ENCODE measurements at places on chromosomes 2 and 18.
A peak's percentile ranks its signal among the peaks of the same experiment; 100 is the strongest.

DNA sequence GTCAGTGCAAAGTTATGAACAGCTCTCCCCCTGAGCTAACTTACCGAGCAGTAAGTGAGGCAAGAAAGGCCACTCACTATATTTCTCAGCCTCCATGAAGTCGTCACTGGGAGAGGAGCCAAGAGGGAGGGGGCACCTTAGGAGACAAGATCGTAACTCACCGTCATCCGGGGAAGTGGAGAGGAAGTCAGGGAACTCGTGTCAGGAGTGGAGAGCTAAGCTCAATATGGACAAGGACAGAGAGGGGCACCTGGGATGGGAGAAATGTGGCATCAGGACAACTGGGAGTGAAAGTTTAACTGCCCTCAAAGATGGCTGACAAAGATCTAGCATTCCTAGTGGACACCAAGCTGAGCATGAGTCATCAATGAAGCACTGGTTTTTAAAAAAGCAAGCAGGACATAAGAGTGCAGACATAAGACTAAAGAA lies 37.1 kb downstream of the BCL11A start:
- DNase-seq, result no peak
- no peaks in the 10 kb centered on the region for H3K4me1 ChIP-seq
- H3K36me3 ChIP-seq, result no peaks in the 10 kb centered on the region

GRCh38 chr2:74327199-74327598 lies 16.0 kb downstream of the SLC4A5 start:
- no peaks in the 10 kb centered on the region for H3K4me1 ChIP-seq
- no peak for DNase-seq
- H3K36me3 ChIP-seq, result no peaks in the 10 kb centered on the region
- H3K27me3 ChIP-seq, result peaks cover 14% of the 10 kb centered on the region

GRCh38 chr2:11406958-11407381 lies 59.0 kb downstream of the E2F6 start:
- H3K27ac ChIP-seq, result no peak overlapping the region
- no peaks in the 10 kb centered on the region for H3K36me3 ChIP-seq
- no peak overlapping the region for H3K4me3 ChIP-seq
- H3K4me1 ChIP-seq, result peaks cover 6% of the 10 kb centered on the region
- no peak for DNase-seq

DNA sequence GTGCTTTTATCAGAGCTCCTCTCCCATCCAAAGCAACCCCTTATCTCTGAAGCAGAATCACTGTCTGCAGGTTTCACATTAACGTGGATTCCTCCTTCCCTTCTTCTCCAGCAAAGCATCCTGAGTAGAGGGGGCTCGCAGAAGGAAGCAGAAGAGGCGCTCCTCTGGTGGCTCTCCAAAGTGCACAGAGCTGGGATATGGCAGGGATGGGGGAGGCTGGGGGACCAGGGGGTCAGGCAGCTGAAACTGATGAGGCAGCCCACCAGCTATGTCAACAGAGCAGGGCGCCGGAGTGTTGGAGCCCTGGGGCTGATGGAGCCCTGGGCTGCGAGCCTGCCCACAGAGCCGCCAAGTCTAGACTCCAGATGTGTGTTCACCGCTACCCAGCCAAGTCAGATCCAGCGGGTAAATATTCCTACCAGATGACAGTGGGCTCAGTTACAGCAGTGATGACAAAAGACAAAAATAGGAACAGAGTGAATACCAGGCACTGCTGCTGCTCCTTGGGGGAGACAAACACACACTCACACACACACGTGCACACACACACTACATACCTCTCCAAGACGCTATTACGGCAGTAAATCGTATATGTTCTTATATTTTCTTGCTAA lies 678.3 kb upstream of the ID2 start:
- no peaks in the 10 kb centered on the region for H3K27me3 ChIP-seq
- no peak overlapping the region for H3K4me3 ChIP-seq
- H3K4me1 ChIP-seq, result no peaks in the 10 kb centered on the region
- no peak for DNase-seq
- H3K27ac ChIP-seq, result no peak overlapping the region
- H3K36me3 ChIP-seq, result no peaks in the 10 kb centered on the region

GRCh38 chr2:29644949-29645348 lies 276.4 kb downstream of the ALK start:
- no peak overlapping the region for H3K27ac ChIP-seq
- no peaks in the 10 kb centered on the region for H3K27me3 ChIP-seq
- DNase-seq, result no peak
- H3K36me3 ChIP-seq, result no peaks in the 10 kb centered on the region
- no peak overlapping the region for H3K4me3 ChIP-seq
- no peaks in the 10 kb centered on the region for H3K4me1 ChIP-seq

GRCh38 chr2:218727502-218728165 lies 17.0 kb downstream of the TTLL4 start:
- DNase-seq, result peak; percentile 18
- peaks cover 15% of the 10 kb centered on the region for H3K4me1 ChIP-seq
- H3K4me3 ChIP-seq, result no peak overlapping the region
- no peaks in the 10 kb centered on the region for H3K27me3 ChIP-seq
- no peak overlapping the region for H3K27ac ChIP-seq

GRCh38 chr2:2057125-2057721 lies 273.9 kb downstream of the MYT1L start:
- H3K36me3 ChIP-seq, result no peaks in the 10 kb centered on the region
- no peak overlapping the region for H3K27ac ChIP-seq
- H3K4me1 ChIP-seq, result no peaks in the 10 kb centered on the region
- H3K4me3 ChIP-seq, result no peak overlapping the region
- H3K27me3 ChIP-seq, result no peaks in the 10 kb centered on the region
- DNase-seq, result peak; percentile 1

DNA sequence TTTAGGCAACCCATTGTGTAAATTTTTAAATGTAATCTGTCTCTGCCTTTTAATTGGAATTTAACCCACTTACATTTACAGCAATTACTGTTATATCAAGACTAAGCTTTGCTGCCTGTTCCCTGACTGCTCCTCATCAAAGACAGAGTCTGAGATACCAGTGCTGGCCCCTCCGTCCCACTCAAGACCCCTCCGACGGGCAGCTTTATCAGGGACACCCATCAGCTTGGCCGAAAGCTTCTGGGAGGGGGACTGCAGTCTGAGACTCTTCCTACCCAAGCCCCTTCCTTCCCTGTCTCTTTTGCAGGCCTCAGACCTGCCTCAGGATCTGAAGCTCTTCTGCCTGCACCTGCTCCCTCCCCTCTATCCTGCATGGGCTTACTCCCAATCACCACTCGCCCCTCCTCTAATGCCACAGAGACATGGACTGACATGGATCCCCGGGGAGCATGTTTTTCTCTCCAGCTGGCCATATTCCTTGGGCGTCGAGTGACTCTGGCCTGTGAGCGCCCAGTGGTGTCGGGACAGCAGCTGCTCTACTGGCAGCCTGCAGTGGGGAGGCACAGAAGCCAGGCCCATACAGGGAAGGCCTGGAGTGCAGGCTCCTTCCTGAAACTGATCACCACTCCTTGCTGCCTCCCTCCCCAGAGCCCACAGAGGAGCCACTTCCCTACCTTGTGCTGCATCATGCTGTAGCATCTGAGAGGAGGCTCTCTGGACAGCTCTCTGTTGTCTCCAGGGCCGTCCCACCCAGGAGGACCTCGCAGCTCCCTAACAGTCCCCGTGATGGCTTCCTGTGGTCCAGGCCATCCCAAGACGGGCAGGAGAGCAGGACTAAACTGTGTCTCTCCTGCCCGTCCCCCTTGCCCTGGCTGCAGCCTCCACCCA lies 3.7 kb upstream of the KIF1A start:
- H3K27ac ChIP-seq, result no peak overlapping the region
- DNase-seq, result no peak
- H3K27me3 ChIP-seq, result peaks cover 58% of the 10 kb centered on the region
- no peaks in the 10 kb centered on the region for H3K4me1 ChIP-seq

GRCh38 chr2:222922019-222922800 lies 61.4 kb downstream of the ACSL3 start:
- H3K4me3 ChIP-seq, result no peak overlapping the region
- H3K27ac ChIP-seq, result no peak overlapping the region
- H3K4me1 ChIP-seq, result peaks cover 15% of the 10 kb centered on the region
- peaks cover 2% of the 10 kb centered on the region for H3K36me3 ChIP-seq
- no peak for DNase-seq

DNA sequence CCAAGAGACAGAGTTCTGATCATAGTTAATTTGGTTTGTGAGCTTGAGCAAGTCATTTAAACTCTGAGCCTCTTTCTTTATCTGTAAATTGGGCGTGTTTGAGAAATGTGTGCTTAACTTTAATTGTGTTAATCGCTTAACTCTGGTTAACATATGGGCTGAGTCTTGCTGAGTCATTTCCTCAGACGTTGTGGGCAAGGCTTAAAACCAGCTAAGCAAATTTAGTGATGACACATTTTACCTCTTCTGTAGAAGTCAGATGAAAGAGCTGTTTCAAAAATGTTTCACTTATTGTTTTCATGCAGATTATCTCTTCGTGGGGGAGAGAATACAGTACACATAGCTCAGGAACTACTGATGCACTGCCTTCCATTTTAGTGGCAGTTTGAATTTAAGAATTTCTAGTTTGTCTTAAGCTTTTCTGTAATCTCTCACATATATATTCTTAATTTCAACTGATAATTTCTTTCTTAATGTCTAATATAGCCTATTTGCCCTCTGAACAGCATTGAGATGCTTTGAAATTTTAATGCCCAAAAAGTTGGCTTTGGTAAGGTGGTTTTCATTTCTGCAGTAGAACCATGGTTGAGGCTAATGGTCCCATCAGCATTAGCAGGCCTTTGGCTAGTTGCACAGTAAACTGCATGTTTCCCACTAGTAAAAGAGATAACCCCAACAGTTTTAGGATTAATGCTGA lies 34.9 kb downstream of the RAB10 start:
- DNase-seq, result peak; percentile 86
- peak overlapping the region; percentile 57 for H3K27ac ChIP-seq
- H3K4me3 ChIP-seq, result no peak overlapping the region
- H3K4me1 ChIP-seq, result peaks cover 20% of the 10 kb centered on the region

DNA sequence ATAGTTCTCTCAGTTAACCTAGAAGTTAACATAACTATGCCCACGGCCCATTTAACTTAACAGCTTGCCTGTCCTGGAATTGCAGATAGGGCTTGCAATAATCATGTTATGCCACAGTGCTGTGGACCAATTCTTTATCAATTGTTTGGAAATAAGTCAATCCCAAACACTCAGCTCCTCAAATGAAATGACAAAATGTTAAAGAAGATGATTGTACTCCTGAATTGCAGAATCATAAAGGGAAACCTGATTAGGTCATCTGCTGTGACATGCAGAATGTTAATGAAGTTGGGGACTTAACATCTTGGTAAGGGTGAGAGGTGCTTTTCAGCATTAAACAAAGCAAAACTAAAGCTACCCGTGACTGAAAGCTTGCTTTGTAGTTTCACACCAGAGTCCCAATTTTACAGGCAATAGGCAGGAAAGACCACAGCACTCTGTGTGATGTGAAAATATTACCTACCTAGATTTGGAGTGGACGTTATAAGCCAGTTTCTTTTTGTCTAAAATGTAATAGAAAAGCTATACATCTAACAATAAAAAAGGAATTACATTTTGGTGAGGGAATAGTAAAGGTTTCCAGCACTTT lies 364.0 kb downstream of the GPD2 start:
- no peaks in the 10 kb centered on the region for H3K4me1 ChIP-seq
- DNase-seq, result no peak
- no peak overlapping the region for H3K4me3 ChIP-seq

All from endothelial cell of umbilical vein (primary cell).